Neuronal stem cell (in vitro differentiated cells): ENCODE measurements at places on chromosomes 12 and 14.

GRCh38 chr12:92550661-92551060, 152.1 kb upstream of the PLEKHG7 start:
- H3K4me3 ChIP-seq = no peak overlapping the region
- peaks cover 4% of the 10 kb centered on the region for H3K4me1 ChIP-seq
- H3K27ac ChIP-seq = no peak overlapping the region
- H3K36me3 ChIP-seq = no peaks in the 10 kb centered on the region

GRCh38 chr12:115268451-115268850, 584.5 kb upstream of the TBX3 start:
- H3K4me1 ChIP-seq = no peaks in the 10 kb centered on the region
- no peaks in the 10 kb centered on the region for H3K36me3 ChIP-seq
- no peak overlapping the region for H3K27ac ChIP-seq
- no peak for DNase-seq

GRCh38 chr14:89486505-89486904, 69.5 kb upstream of the FOXN3 start:
- no peak overlapping the region for H3K4me3 ChIP-seq
- H3K4me1 ChIP-seq = no peaks in the 10 kb centered on the region
- H3K27ac ChIP-seq = no peak overlapping the region

DNA sequence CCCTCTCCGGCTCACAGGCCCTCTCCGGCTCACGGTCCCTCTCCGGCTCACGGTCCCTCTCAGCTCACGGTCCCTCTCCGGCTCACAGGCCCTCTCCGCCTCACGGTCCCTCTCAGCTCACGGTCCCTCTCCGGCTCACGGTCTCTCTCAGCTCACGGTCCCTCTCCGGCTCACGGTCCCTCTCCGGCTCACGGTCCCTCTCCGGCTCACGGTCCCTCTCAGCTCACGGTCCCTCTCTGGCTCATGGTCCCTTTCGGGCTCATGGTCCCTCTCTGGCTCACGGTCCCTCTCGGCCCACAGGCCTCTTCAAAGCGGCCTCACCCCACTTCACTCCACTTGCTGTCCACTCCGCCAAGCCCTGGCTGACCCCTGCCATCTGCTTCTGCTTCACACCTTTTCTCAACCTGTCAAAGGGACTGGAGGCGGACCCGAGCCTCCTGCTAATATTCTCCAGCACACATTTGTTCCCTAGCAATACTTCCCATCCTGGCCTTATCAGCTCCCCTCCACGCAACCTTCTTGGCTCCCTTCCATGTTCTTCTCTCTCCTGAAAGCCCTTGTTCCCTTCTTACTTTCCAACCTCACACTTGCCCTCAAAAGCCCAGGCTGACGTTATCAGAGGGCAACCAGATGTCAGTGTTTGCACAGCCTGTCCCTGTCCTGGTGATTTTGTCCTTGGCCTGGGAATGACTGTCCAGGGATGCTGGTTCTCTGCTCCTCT, 176.7 kb downstream of the CALM1 start:
- no peak for DNase-seq
- no peaks in the 10 kb centered on the region for H3K27me3 ChIP-seq
- no peaks in the 10 kb centered on the region for H3K36me3 ChIP-seq
- H3K4me1 ChIP-seq = peaks cover 16% of the 10 kb centered on the region
- no peak overlapping the region for H3K27ac ChIP-seq

- no peak overlapping the region for H3K27ac ChIP-seq
- no peak overlapping the region for H3K4me3 ChIP-seq
- H3K4me1 ChIP-seq = peaks cover 4% of the 10 kb centered on the region
These were observed 19.0 kb downstream of the MLXIP start for GRCh38 chr12:122097584-122097926.
